ENCODE measurements at places on chromosomes 12 and 14. TPM values are rescaled to one million over a fixed set of nuclear protein-coding genes. Genes with fewer than 3 reads are reported as not detected.

FAM90A1 gene
- polyA plus RNA-seq = 1.4 TPM

HSP90B1 gene
- 356 TPM for polyA plus RNA-seq

SPX gene
- 33.3 TPM for polyA plus RNA-seq

KRT74 gene
- not detected for polyA plus RNA-seq

MSI1 gene
- polyA plus RNA-seq = 3.3 TPM

DHRS2 gene
- 0.27 TPM for polyA plus RNA-seq

Data from muscle of arm (tissue), 14 donors.